Activated CD4-positive, alpha-beta T cell treated with anti-CD3 and anti-CD28 coated beads, Interleukin-2, Interleukin-6, amounts not matched to agents 100 ng/mL and 50 ng/mL, durations not matched to agents 16 hours and 8 hours (primary cell): ENCODE measurements at places on chromosomes 6 and 20.

DNA sequence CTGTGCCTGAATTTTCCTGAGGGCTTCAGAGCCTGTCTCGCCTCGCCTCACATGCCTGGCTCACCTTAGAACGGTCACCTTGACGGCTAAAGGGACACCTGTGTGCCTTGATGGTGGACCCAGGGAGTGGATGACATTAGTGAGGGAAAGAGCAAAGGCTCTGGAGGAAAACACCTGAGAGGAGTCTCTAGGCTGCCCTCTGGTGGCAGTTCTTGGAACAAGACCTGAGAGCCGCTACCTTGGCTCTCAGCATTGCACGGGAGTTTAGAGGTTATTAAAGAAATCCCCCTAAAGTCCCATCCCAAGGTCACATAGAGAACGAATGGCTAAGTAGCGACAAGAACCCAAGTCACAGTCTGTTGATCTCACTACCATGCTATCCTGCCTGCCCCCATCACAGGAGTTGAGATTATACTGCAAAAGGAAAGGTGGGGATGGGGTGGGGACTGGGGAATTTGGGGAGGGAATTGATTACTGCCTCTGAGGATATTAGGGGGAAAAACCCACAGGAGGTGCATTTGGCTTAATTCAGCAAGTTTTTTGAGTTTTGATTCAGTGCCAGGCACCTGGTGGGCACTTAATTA is 7.9 kb upstream of the CDSN start:
- DNase-seq = peak; percentile 75

GRCh38 chr6:75089921-75090320 is 115.9 kb downstream of the COL12A1 start:
- DNase-seq = no peak

GRCh38 chr6:124822721-124823120 is 139.5 kb upstream of the RNF217 start:
- no peak for DNase-seq

GRCh38 chr20:16708602-16709001 is 21.2 kb upstream of the SNRPB2 start:
- no peak for DNase-seq

DNA sequence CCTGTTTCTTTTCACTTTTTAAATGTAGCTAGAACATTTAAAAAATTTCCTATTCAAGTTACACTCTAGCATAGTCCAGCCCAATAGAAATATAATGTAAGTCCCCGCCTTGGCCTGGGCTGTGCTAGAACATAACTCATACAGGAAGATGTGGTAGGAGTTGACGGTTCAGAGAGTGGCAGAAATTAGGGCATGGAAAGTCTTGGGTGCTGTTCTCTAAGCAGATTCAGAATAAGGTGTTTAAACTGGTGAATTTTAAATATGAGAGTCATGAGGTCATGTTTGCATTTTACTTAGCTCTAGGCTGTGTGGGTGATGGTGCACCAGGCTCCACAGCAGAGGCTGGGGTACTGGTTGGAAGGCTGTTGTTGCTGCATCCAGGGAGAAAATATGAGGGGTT is 256.5 kb downstream of the FARS2 start:
- peak; percentile 62 for DNase-seq

DNA sequence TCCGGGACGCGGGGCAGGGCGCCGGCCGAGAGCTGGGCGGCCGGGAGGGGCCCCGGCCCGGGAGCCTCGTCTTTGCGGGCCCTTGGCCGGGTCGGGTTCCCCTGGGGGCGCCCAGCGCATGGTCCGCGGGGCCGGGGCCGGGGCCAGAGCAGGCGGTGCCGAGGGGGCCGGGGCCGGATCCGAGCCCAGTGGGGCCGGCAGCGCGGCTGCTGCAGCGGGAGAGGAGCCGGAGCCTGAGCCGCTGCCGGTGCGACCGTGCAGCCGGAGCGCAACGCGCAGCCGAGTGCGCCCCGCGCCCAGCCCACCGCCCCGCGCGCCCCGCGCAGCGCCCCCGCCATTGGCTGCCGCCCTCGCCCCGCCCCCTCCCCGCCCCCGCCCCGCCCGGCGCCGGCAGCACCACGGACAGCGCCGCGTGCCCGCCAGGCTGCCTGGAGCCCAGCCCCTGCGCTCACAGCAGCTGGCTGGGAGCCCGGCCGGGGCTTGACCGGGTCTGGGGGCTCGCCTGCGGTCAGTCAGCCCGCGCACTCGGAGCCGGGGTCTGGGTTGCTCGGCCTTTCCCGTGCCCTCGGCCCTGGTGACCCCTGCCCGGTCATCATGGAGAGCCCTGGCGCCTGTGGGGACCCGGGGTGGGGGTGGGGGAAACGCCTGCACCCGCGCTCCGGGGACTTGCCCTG is at the start of gene HRH3:
Gene HRH3 (minus strand): TSS at position 287 of the 674 bp plus-strand sequence. CDS start 308 bp downstream, outside the sequence.
- peak; percentile 41 for DNase-seq

DNA sequence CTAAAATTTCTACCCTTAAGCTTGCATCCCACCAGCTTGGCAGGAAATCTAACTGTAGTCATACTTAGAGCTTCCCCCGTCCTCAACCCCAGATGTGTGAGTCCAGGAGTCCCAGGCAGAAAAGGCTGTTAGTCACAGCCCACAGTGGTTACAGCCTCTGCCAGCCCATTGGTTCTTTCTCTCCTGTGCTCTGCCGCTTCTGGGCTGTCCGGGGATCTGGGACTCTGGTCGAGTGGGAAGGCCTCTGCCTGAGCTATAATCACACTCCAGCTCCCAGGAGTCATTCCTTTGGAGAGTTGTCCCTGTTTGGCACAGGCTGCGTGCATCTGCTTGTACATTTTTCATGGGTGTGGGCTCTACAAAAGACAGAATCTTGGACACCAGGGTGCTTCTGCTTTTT is 45.6 kb upstream of the FYN start:
- no peak for DNase-seq
